ENCODE measurements at places on chromosomes 11 and 22.

GRCh38 chr11:116867619-116868018, 30.2 kb upstream of the APOA1 start:
- DNase-seq = no peak

- DNase-seq = no peak
Measured at GRCh38 chr11:130094614-130095013, 24.9 kb downstream of the APLP2 start.

DNA sequence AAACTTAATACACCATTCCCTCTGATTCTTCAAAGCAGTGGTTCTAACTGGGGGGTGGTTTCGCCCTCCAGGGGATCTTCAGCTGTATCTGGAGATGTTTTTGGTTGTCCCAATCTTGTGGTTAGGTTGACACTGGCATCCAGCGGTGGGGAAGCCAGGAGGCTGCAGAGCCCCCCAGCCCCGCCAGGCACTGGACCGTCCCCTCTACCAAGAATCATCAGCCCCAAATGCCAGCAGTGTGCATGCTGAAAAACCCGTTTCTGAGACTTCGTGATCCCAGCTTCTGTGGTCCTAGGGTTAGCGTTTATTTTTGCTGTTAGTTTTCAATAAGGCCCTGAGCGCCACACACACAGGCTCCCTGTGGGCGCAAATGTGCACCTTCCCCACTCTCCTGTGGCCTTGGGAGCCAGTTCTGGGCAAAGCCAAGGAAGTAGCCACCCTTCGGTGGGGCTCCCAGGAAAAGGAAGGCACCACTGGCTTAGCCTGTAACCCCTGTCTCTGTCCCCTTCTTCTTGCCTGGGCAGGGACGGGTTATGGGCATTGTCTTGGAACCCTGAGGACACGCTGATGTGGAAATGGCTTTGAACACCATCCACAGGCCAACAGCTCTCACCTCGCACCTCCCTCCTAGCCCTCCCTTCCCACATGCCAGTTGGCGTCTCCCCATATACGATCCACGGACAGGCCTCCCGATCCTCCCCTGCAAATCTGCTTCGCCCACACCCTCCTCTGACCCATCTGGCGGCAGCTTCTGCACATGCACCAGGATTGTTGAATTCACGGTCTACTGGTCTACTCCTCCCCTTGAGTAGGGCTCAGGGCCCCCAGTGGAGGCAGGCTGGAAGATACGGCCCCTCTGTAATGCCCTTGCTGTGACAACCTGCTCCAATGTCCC, 71.4 kb upstream of the CCND1 start:
- DNase-seq = no peak

- DNase-seq = no peak
Measured at GRCh38 chr22:21903283-21903682, 35.8 kb upstream of the MAPK1 start.

DNA sequence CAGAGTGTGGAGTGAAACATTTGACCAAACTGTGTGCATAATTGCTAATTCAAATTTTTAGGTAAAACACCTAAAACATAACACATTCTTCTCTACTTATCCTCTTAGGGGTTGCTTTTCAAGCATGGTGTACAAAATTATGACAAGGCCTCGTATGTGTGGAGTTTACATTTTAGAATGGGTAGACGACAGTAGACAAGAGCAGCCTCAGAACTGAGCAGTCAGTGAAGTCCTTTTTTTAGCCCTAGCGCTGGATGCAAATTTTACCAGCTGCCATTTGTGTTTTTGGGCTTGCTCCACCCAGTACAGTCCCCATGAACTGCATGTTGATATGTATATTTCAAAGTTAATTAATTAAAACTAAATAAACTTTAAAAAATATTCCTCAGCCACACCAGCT, 64.7 kb upstream of the TOP3B start:
- DNase-seq = no peak

- DNase-seq = peak; percentile 94
Measured at GRCh38 chr11:834371-835316, 1.9 kb downstream of the CD151 start.

DNA sequence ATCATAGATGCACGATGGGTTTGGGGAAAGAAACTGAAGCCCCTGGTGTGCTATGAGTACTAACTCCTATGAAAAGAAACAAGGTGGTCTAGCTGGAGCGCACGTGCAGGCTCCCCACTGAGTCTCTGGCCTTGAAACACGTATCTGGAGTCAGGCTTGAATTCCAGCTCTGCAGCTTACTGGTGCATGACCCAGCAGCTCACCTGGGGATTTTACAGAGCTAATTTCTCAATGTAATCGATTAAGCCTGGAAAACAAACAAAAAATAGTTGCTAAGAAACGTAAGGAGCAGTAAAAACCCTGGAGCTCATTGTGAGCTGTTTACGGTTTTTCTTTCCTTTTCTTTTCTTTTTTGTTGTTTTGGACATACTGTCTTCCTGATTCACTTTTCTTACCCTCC, 12.3 kb downstream of the KCNJ1 start:
- no peak for DNase-seq

GRCh38 chr11:119188067-119188466, 2.8 kb downstream of the NHERF4 start:
- no peak for DNase-seq

- DNase-seq = no peak
Measured at GRCh38 chr11:101835506-101836063, 79.2 kb upstream of the CEP126 start.

DNA sequence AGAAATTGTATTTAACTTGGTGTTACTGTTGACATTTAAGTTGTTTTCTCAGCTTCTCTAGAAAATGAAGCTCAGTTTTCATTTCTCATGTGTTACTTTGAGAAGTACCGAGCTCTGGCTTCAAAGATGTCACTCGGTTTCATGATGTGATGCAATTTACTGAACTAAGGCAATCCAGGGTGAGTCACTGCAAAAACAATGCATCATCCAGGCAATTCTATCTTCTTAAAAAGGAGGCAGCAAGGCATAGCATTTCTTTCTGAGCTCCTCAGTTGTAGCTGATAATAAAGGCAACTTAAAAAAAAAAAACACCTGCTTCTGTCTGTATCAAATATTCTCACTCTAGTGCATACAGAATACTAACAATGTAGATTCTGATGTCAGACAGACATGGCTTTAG, 91.1 kb upstream of the KCNA4 start:
- no peak for DNase-seq

DNA sequence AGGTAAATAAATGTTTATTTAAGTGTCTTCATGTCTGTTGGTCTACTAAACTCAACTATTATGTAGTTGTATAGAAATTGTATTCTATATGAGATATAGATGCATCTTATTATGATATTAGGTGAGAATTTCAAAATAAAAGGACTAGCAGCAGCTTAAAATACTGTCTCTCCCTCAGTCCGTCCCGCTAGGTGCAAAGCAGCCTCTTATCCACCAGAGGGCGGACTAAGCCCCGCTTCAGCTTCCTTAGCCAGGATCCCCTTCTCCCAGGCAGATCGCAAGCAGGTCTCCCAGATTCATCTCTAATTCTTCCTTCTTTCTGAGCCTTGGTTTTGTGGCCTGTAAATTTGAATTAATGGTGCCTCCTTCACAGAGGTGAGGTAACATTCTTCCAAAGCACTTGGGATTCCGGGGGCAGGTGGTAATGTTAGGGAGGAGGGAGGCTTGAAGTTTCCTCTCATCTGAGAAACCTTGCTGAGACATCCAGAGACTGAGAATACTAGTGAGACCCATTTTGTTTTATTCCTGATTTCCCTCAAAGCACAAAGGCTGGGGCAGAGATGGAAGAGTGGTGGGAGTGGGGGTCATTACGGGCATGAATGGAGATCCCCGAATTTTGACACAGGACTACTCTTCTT, 13.5 kb upstream of the INSC start:
- DNase-seq = peak; percentile 81

GRCh38 chr11:14554959-14555358, 34.8 kb upstream of the PSMA1 start:
- no peak for DNase-seq

- DNase-seq = no peak
Measured at GRCh38 chr11:92462821-92463220, 238.2 kb downstream of the FAT3 start.

- no peak for DNase-seq
Measured at GRCh38 chr11:123469089-123469488, 39.0 kb downstream of the GRAMD1B start.

GRCh38 chr11:33773404-33773986, 825 bp downstream of the FBXO3 start:
- DNase-seq = no peak

DNA sequence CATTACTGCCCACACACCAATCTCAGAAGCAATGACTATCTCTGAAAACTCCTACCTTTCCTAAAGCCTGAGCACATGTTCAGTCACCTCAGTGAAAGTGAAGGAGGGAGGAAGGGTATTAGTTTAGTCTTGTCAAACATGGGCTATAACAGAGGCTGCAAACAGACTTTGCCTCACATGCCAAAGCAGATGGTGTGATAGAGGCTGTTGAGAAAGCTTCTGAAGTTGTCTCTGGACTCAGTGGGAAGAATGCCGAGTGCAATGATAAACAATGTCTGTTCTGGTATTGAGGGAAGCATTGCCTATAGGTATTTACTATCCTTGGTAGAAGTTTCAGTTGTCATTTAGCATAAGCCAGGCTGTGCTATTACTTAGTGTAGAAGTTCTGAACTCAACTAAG, 314.5 kb upstream of the CCDC90B start:
- DNase-seq = no peak

DNA sequence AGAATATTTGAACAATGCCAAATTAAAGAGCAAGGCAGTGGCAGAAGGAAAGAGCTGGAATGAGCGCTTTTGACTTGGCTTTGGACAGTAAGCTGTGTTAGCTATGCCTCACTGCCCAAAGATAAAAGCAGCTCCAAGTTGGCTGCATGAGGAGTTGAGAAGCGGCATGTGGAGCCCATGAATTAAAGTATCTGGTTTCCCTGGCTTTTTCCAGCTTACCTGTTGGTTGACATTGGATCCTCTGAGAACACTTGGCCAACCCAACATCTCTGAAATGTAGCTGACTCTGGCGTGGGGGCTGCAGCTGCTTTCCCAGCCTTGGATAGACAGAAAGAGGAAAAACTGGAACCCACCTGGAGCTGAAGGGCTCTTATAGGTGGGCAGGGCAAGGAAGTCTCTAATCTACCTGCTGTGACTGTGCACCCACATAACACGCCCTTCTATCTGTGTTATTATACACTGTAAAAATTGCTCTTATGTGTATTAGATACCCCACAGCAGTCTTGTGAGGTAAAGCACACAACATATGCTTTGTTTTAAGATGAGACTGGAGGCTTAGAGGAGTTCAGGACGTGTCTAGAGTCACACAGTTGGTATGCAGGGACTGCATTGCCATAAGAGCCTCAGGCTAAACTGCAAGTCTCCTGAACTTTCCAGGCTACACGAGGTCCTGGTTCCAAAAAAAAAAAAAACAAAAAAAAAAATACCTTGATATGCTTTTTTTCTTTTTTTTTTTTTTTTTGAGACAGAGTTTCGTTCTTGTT, 5.8 kb downstream of the UBASH3B start:
- DNase-seq = no peak

DNA sequence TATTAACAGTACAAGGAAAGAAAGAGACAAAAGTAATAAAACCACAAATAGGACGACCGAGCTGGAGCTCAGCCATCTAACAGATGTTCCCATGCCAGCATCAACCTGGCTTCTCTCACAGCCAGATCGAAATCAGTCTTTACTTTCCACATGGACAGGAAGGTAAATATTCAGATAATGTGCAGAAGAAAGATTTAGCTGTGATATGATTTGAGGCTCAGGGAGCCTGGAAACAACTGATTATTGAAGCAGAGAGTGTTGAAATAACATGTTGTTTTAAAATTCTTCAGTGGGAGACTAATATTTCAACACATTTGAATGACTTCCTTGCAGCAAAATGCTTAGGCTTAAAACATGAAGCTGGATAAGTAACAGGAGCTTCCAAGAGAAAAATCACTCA, 546.8 kb downstream of the ETS1 start:
- no peak for DNase-seq

DNA sequence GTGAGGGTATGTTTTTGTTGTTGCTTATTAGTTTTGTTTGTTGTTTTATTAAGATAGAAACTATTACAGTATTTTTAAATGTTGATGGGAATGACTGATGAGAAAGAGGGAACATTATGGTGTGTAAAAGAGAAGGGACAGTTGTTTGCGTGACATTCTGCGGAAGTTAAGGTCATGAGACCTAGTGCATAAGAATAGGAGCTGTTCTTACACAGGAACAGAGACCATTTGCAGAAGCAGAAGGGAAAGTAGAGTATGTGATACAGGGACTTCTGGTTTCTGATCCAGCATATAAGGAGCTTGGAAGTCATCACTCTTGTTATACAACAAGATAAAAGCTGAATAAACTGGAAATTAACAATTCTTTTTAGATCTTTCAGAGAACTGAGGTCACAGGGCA, 299.2 kb upstream of the API5 start:
- no peak for DNase-seq

GRCh38 chr11:92347454-92347853, 122.8 kb downstream of the FAT3 start:
- DNase-seq = no peak

DNA sequence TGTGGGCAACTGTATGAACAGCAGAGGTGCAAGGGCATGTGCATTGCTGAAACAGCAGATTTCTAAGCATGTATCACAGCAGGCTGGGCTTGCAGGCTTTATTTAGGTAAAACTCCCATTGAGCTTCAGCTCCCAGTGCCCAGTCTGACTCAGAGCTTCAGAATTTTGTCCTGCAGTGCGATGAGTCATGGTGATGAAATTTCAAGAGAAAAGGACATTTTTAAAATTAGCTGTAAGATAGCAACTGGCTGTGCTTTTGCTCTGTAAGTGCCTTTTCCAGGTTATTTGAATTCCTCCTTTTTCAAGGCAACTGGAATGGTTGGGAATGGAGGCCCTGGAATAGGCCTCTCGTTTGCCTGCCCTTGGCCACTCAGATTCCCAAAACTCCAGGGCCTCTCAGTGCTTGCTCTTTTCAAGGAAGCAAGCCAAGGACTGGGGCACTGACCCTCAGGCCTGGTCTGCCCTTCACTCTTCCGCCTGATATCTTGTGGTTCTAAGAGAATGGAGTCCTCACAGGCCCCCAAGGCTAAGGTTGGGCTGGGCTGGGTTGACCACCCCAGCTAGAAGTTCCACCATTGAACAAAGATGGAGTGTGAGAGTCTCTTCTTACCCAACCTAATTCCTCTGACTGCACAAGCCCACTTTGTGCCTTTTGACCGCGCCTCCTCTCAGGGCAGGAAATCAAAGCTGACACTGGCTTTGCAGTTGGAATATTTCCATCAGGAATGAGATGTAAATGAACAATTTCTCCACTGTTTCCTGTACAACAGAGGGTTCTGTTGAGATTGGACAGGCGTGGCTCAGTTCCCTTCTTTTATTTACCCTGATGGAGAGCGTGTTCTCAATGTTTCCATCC, 59.5 kb upstream of the PRSS23 start:
- DNase-seq = peak; percentile 88

DNA sequence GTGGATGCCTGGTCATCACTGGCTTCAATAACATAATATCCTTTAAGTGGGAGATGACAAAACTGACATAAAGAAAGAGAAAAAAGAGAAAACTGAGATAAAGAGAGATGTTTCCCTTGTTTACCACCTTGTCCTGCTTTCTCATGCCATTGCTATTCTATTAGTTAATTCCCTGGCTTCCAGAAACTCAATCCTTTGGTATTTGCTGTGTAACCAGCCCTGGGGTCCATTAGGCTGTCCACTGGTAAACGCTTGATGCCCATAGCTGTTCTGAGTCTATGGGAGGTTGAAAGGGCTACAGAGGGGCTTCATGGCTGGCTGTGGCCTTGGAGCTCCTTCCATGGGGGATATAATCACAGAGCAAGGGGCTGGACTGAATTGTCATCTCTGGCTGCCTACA, 243.4 kb upstream of the PLET1 start:
- no peak for DNase-seq

- DNase-seq = no peak
Measured at GRCh38 chr11:100735949-100736675, 49.0 kb downstream of the ARHGAP42 start.

Data from sigmoid colon (tissue), 7 donors.